ENCODE measurements at places on chromosomes 12 and 14. TPM values are rescaled to one million over a fixed set of nuclear protein-coding genes. Genes with fewer than 3 reads are reported as not detected.

DNA sequence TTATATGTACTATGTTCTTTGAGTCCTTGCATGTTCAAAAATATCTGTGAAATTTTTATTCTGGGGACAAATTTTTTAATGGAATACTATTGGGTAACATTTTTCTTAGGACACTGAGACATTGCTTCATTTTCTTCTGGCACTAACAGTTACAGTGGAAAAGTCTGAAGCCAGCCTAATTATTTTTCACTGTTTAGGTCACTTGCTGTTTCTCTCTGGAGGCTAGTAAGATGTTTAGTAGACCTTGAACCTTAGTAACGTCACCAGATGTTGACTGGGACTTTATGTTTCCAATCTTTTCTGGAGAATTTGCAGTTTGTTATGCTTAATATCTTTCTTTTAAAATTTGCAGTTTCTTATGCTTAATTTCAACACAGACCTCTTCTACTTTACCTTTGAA lies 12.3 kb upstream of the EPYC start:
- DNase-seq = no peak

DNA sequence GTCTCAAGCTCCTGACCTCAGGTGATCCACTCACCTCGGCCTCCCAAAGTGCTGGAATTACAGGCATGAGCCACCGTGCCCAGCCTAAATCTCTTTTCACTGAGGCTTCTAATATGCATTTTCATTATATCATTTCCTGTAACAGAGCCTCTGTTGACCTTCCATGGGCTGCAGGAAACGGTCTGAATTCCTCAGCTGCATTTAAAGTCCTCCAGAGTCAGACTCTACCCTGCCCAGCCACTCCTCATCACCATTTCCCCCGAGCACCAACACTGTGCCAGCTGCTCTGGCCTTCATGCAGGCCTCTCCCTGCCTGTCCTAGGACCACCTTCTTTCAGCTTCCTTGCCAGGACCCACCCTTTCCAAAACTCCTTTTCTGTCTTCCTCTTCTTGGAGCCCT lies 9.8 kb upstream of the NFKBIA start:
- no peak for DNase-seq

The IL22 gene
- not detected for total RNA-seq

DNA sequence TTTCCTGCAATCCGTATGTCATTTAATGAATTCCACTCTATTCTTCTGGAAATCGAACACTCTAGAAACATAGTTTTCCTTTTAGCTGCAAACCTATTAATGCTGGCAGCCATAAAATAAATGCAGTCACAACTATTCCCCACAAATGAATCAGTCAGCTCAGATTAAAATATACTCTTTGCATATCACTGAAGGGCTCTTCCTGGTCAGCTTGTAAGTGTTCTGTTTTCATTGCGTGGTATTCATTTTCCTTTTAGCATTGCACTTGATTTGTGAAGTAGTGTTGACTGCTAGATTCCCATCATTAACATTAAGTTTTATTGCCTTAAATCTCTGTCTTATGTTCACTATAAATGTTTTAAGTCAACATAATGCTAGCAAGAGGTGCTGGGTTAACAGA lies 685.9 kb downstream of the DIO2 start:
- no peak for DNase-seq

DNA sequence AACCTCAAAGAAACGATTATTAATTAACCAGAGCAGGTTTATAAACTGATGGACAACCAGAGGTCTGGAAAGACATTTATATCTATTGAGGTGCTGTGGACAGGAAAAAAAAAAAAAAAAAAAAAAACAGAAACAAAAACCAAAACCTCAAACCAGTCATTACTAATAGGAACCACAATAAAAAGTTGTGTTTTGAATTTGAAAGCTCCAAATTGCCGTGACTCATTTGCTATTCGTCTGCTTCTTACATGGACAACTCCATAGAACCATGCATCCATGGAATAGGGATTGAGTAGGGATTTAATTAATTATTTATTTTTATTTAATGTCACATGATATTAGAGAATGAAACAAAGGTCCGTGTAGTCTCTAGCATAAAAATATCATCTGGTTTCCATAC lies 134.1 kb upstream of the SSTR1 start:
- no peak for DNase-seq

The A2ML1 gene
- total RNA-seq = 26.0 TPM
